ENCODE measurements at places on chromosomes 16 and 17.
A peak's percentile ranks its signal among the peaks of the same experiment; 100 is the strongest.

DNA sequence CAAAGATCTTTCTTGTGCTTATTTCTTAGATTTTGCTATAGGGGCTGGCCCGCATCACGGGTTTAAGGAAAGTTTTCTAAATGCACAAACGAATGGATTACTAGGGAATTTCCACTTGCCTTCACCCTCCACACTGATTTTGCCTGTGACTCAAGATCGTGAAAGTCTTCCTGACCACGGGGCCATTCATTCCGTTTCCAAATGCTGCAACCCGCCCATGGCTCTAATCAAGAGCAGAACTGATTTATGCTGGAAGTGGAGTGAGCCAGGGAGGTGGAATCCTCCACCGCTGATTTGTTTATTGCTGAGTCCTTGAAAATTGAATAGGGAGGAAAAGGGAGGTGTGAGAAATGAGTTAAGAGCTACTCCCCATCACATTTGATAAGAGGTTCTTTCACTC is 52.4 kb downstream of the CA10 start:
- DNase-seq: no peak

- DNase-seq: peak; percentile 89
These were observed 17.7 kb upstream of the SMURF2 start for GRCh38 chr17:64679710-64680216.

DNA sequence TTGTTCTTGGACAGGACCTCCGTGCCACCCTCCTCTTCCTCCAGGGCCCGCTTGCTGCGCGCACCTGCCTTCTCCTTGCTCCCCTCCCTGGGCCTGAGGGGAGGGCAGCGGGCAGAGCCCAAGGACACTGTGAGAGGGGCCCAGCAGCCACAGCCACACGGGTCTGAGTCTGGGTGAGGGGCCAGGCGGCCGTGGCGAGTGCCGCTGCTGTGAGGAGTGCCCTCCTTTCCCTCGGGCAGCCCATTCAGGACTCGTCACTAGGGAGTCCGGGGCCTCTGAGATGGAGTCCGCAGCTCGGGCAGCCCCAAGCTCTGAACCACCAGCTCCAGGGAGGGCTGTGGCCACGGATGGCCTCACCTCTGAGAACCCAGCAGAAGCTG is 5.6 kb downstream of the DUS1L start:
- no peak for DNase-seq

DNA sequence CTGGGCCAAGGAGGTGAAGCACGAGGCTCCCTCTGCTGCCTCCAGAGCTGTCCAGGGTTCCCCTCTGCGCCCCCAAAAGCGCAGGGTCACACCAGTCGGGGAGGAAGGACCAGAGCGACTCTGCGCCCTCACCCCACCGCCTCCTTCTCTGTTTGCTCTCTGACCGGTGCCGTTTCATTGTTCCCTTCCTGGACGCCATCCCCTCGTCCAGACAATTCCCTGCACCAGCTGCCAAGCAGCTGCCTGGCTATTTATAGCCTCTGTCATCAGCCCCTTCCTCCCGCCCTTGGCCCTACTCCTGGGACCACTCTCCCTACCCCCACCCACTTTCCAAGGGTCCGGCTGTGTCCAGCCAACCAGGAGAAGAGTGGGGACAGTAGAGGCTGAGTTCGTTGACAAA is 68.8 kb upstream of the CREBBP start:
- DNase-seq: peak; percentile 53

DNA sequence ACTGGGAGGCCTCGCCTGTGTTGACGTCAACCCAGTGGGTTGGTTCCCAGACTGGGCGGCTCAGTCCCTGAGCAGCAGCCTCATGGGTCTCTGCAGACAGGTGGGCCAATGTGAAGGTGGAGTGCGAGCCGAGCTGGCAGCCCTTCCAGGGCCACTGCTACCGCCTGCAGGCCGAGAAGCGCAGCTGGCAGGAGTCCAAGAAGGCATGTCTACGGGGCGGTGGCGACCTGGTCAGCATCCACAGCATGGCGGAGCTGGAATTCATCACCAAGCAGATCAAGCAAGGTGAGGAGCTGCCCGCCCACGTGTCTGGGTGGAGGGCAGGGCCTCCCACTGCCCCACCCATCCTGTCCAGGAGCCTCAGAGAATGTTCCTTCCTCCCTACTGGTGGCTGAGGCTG is 44.1 kb downstream of the MRC2 start:
- DNase-seq: no peak

DNA sequence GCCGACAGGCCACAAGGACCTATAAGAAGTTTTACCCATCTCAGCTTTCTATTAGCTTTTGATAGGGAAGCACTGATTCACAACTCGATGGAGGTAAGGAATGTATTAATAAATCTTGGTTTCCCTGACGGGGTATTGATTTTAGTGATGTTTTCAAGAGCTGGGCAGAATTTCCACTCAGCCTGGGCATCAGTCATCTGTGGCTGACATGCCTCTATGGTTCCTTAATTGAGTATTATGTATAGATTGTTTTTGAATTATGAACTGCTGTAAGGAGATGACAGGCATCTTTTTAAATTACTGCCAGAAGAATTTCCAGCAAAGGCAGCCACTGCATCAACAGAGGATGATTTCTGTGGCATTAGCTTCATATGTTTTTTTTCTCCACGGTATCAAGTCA is 128.6 kb downstream of the CPPED1 start:
- no peak for DNase-seq

DNA sequence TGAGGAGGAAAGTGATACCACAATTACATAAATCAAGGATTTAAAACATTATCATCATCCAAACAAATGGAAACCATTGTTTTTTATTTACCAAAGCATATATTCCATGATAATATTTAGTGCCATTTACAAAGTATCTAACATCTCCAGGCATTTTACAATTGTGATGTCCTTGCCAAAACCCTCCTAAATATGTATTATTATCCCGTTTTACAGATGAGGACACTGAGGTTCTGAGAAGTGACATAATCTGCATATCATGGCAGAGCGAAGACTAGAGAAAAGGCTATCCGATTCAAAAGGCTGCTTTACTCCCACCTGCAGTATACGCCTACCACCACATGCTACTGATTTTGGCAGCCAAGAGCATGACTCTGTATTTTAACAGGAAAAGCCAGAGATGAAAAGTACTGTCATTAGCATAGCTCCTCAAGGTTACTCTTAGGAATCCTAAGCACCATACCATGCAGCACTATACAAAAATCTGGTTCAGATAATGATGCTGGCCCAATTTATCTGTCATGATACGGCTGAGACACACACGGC is 301.4 kb downstream of the CA10 start:
- no peak for DNase-seq
